ENCODE measurements at places on chromosomes 3 and 15.

GRCh38 chr3:62183969-62184368, 189.4 kb downstream of the FEZF2 start:
- no peak for ATAC-seq

DNA sequence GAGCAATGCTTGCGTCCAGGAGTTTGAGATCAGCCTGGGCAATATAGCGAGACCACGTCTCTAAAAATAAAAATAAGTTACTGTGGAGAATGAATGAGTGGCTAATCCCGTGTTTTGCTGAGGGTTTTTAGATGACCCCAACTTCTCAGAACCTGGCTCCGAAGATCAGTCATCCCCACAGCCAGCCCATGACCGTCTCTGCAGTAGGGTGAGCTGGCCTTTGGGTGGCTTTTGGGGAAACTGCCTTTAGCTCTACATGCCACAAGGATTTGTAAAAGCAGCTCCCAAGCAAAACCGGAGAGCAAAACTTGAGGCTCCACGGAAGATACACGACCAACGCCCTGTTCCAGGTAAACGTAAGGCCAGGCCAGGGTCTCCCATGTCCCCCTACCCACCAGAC, 39.2 kb upstream of the TFRC start:
- no peak for ATAC-seq

DNA sequence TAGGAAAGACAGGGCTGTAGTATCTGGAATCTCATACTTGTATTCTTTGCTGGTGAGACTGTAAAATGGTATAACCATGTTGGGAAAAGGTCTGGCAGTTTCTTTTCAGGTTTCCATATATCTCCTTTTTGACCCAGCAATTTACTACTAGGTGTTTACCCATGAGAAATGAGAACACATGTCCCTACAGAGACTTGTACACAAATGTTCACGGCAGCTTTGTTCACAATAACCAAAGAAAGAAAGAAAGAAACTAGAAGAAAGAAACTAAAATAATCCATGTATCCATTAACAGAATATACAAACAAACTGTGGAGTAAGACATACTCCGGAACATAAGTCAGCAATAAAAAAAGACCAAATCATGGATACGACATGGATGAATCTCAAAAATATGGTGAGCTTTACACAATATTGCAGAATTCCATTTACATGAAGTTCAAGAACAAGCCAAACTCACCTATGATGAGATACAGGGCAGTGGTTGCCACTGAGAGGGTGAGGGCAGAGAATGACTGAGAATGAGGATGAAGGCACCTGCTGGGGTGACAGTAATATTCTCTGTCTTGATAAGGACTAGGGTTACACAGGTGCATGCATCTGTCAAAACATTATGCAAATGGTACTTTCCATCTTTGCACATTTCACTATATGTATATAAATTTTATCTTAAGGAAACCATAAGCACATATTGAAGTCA, 2.7 kb downstream of the RFTN1 start:
- no peak for ATAC-seq

- ATAC-seq = peak; percentile 95
Measured at GRCh38 chr15:85412956-85413854, 32.8 kb downstream of the AKAP13 start.

DNA sequence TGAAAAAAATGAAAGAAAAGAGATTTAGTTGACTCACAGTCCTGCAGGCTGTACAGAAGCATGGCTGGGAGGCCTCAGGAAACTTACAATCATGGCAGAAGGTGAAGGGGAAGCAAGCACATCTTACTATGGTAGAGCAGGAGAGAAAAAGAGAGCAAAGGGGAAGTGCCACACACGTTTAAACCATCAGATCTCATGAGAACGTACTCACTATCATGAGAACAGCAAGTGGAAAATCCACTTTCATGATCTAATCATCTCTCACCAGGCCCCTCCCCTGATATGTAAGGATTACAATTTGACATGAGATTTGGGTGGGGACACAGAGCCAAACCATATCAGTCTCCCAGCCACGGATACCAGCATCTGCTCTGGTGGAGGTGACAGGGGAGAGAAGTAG, 50.8 kb upstream of the CPOX start:
- ATAC-seq = no peak

DNA sequence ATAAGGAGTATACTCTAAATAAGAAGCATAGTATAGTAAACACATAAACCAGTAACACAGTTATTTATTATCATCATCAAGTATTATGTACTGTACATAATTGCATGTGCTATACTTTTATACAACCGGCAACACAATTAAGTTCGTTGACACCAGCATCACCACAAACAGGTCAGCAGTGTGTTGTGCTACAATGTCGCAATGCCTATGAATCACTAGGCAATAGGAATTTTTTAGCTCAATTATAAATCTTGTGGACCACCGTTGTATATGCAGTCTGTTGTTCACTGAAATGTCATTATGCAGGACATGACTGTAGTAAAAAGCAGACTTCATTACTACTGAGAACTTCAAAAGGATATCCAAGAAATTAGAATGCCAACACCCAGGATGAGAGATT, 177.0 kb downstream of the PDCD6IP start:
- no peak for ATAC-seq

- no peak for ATAC-seq
Measured at GRCh38 chr3:62615258-62615849, 242.0 kb upstream of the FEZF2 start.

DNA sequence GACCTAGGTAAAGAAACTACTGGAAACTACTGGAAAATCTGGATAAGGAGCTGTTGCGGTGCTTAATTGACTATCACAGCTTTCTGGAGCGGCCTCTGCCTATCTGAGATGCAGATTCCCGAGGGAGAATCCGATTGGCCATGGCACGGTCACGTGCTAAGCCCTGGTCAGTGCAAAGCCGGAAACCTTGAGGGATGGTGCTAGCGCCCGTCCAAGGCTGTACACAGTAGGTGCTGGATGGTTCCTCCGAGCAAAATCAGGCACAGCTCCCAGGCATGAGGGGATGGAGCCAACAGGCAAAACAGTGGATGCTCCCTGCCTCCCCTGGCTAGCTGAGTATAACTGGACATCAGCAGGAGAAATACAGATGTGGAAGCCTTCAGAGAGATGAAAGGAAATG, 238.7 kb upstream of the HES1 start:
- no peak for ATAC-seq

- ATAC-seq = no peak
Measured at GRCh38 chr3:55906896-55907295, 419.8 kb upstream of the WNT5A start.

- no peak for ATAC-seq
Measured at GRCh38 chr3:150825916-150826377, 63.0 kb upstream of the SIAH2 start.

DNA sequence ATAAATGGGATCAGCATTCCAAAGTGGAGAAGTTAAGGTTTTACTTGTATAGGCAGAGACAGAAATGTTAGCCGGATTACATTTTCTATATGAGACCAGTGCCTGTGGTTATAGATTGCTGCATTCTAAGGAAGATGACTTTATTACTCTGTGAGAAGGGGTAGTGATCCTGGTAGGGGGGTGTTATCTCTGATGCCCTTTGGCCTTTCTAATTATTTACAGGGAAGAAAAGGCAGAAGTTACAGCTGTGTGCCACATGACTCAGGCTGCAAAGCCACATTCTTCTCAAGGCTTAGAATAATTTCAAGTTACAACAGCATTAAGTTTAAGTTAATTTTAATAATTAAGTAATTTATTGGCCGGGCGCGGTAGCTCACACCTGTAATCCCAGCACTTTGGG, 2.2 kb upstream of the TMC3 start:
- no peak for ATAC-seq

DNA sequence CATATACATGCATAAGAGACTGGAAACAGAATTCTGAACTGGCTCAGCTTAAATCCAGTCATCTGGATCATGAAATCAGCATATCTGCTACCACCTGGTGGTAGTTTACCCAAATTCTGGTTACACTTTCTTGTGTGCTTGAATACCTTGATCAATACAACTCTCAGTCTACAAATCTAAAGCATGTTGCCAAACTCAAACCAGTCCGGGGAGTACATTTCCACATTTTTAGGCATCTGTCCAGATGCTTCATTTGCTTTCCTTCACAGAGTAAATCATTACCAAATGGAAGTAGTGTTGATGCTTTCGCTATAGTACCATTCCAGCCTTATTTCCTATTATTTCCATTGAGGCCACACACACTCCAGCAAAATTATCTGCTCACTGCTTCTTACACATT, 126.4 kb downstream of the P2RY1 start:
- no peak for ATAC-seq

DNA sequence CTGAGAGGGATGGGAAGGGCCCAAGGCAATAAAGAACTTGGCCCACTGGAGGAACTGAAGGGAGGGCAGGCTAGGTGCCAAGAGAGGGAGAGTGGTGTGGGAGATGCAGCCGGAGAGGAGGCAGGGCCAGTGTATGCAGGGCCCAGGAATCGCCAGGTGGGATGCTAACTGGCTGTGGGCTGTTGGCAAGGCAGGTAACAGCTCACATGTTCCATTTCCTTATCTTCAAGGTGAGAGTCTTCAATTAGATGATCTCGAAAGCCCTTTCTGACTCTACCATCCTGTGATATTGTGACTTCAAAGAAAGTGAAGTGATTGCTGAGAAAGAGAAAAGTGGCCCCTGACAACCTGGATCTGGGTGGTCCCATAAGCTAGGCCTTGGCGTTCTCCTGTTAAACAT, 49.0 kb downstream of the CASR start:
- ATAC-seq = no peak

- ATAC-seq = no peak
Measured at GRCh38 chr3:159619341-159619885, 369.2 kb upstream of the IL12A start.

DNA sequence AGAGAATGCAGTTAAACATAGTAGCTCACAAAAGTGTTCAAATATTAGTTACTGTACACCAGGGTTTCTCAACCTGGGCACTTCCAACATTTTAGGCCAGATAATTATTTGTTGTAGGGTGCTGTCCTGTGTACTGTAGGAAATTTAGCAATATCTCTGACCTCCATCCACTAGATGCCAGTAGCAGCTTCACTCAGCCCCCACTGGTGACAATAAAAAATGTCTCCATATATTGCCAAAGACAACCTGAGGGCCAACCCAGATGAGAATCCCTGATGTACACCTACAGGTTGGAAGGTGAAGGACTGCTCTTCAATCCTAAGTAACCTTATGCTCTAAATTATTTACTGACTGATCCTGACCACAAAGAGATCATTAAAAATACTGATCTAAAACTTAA, 32.5 kb downstream of the DCUN1D1 start:
- ATAC-seq = no peak

DNA sequence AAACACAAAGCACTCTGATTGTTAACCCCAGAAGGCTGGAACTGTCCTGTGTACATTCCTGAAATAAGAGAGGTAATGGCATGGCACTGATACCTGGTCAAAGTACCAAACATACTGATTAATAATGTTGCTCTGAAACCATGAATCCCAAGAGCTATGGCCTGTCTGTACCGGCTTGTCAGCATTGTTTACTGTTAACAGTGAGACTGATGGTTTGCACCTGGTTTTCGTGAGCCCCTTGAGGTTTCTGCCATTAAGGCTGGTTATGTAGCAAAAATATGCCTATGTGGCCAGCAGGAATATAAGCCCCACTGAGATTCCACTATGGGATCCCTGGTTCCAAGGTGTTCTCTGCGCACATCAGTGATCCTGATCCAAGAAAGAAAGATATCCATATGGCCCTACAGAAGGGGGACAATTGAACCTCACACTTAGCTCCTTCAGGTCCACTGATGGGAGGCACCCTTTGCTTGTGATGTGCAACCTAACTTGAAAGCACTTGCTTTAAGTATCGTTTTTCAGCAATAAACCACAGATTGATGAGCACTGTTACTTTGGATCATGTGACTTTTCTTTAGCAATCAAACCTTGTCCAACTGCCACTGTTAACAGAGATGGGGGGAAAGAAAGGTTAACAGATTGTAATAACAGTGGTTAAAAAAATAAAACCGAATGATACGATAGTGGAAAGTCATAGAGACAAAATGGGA, 65.2 kb downstream of the TBL1XR1 start:
- ATAC-seq = no peak

DNA sequence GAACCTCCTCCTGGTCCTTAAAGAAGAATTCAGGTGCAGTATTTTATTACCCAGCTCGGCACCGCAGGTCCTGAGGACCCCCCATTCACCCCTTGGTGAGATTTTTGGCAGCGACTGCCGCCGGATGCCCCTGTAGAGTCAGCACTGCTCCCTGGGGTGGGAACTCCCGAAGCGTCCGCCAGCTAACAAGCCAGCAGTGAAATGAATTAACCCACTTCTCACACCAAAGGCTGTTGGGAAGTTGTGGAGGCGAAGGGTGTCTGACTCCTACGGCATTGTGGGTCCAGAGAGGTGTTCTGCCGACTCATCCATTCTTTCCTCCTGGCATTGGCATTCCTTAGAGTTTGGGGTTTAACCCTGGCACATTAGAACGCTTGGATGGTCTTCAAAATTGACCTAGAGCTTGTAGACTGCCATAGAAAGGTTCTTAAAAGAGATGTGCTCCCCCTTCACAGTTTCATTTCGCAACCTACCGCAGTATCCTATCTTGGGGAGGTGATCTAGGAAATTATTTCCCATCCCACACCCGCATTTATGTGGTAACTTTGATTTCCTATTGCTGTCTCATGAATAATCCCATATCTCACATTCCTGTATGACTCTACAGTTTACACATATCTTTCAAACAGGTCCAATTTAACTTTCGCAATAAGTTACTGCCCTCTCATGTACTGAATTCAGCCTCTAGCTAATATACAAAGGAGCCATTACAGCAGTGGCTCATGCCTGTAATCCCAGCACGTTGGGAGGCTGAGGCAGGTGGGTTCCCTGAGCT, 879 bp upstream of the EIF5A2 start:
- ATAC-seq = no peak

DNA sequence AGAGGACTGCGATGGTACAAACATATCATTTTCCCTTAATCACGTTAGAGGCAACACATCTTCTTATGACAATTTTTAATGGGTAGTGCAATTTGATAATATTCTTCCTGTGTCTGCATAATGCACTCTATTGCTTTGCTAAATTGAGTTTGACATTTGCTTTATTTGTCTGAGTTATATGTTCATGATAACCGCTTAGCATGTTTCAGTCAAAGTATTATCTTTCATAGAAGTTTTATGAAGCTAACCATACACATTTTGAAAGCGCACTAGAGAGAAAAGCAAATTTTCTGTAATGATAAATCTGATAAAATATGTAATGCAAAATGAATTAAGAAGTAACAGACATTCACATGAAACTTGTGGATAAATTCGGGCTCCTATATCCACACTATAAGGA, 1276.9 kb downstream of the ZPLD1 start:
- no peak for ATAC-seq

DNA sequence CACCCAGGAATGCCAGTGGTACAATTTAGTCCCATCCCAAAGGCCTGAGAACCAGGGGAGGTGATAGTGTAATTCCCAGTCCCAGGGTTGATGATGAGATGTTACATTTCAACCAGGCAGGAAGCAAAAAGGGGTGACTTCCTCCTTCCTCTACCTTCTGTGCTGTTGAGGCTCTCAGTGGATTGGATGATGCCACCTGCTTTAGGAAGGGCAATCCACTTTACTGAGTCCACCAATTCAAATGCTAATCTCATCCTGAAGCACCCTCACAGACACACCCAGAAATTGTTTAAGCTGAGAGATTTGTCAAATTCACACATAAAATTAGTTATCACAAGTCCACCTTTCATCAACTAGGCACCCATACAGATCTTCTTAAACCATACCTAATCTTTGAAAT, 418.5 kb upstream of the GOLIM4 start:
- ATAC-seq = no peak

- no peak for ATAC-seq
Measured at GRCh38 chr3:152327203-152327602, 58.5 kb downstream of the MBNL1 start.
